Stimulated activated CD8-positive, alpha-beta memory T cell treated with anti-CD3 and anti-CD28 coated beads, Interleukin-15, amount 100 ng/mL, for 4 hours (primary cell): ENCODE measurements at places on chromosomes 4 and X.

- no peak for DNase-seq
Measured at GRCh38 chr4:71765350-71765749, 18.5 kb downstream of the GC start.

GRCh38 chr4:152164561-152164960, 371.3 kb downstream of the FBXW7 start:
- DNase-seq: no peak

GRCh38 chr4:15414551-15415091, 13.2 kb upstream of the C1QTNF7 start:
- no peak for DNase-seq

- DNase-seq: no peak
Measured at GRCh38 chrX:114985967-114986592, 31.3 kb downstream of the IL13RA2 start.

DNA sequence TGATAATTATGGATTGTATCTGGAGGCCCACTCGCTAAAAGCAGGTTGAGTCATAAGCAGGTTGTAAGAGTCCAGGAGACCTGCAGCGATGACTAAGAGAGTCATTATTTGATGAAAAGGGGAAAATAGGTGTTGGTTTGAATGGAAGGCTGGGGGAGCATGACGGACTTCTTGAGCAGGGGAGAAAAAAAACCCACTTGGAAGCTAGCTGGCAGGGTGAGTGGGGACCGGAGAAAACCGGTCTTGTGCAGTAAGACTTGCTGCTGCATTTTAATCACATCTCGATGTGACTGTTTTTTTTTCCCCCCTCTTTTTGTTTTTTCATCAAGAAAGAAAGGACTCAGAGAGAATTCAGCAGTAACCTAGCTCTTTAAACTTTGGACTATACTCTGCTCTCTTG, 90.0 kb downstream of the IGSF1 start:
- no peak for DNase-seq

DNA sequence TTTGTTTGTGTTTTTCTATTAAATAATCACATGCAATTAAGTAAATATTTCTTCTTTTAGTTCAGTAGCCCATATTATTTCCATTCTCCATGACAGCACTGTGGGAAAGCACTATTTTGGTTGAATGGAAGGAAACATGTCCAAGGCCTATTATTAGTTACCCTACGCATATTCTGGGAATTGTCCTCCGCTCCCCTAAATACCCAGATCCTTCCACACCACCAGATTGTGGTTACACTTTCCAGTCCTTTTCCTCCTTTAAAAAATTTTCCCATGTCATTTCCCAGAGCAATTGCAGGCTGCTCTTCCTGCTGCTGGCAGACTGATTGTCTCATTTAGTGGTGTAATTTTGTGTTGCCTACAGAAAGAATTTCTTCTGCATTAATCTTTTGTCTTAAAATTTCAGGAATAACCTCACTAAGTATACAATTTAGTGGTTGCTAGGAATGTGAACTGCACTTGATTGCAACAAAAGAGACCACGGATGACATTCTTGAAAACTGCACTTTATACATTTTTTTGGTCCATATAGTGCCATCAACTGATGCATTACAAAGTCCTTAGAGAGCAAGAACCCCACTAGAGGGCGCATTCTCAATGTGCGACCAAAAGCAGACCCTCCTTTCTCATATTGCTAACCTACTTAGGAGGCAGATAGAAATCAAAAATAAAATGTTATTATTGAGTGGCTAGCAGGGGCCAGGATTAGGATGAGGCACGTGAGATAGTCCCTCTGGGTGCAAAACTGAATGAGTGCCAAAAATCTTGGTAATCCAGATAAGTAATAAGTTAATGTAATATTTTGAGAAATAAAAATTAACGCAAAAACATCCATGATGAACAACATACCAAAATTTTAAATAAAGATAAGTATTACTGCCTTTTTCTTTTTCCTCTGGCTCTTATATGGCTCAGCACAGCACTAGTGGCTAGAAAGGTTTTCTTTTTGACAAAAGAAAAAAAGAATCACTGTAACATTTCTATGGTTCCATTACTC, 98.8 kb upstream of the IQCM start:
- no peak for DNase-seq

DNA sequence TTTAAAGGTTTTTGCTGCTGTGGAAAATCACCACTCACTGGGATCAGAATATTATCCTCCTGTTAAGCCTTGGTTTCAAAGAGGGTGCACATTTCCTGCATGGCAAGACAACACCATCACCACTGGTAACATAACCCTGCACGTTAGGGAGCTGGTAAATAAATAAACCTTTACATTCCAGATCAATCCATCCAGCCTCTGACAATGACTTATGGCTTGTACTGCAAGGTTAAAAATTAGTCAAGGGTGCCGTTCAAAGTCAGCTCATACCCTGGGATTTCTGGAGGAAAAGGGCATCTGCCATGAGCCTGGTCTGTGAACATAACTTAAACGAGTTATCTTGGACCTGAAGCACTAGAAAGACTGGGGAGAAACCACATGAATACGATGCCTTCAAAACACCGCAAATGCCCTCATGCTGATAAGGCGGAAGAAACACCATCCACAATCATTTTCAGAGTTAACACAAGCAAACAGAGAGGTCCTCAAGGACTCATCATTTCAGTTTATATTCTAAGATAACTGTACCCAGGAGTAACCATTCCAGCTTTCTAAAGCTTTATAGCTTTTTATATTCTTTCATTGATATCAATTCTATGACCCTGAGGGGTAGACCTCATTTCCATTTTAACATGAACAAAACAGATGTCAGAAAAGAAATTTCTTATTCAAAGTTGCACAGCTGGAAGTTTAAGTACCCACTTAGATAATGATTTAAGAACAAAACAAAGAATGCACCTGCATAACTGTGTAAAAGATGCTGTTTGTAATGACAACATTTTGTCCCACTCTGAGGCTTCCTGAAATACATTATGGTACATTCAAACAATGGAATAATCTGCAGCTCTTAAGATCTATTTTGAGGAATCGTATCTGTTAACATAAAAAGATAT, 103.1 kb downstream of the NPNT start:
- DNase-seq: no peak

DNA sequence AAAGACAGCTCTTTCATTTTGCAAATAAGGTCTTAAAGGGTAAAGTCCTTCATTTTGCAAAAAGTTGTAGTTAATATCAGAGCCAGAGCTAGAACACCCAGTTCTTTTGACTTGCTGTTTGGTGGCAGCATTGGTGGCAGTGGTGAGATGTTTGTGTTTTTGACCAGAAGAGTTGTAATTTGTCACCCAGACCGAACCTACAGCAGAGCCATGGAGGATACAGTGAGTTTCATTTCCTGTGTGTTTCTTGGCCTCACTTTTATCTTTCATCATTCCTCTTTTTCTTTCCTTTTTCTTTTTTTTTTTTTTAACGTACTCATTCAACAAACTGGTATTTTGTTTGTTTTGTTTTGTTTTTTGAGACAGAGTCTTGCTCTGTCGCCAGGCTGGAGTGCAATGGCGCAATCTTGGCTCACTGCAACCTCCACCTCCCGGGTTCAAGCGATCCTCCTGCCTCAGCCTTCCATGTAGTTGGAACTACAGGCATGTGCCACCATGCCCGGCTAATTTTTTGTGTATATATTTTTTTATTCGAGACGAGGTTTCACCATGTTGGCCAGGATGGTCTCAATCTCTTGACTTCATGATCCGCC, 116.4 kb downstream of the AFF1 start:
- no peak for DNase-seq
